ENCODE measurements at places on chromosomes 5 and 9.

GRCh38 chr9:131651599-131651998 lies 88.3 kb downstream of the RAPGEF1 start:
- no peak for DNase-seq

GRCh38 chr9:71115448-71115975 lies 5.9 kb downstream of the TRPM3 start:
- no peak for DNase-seq

DNA sequence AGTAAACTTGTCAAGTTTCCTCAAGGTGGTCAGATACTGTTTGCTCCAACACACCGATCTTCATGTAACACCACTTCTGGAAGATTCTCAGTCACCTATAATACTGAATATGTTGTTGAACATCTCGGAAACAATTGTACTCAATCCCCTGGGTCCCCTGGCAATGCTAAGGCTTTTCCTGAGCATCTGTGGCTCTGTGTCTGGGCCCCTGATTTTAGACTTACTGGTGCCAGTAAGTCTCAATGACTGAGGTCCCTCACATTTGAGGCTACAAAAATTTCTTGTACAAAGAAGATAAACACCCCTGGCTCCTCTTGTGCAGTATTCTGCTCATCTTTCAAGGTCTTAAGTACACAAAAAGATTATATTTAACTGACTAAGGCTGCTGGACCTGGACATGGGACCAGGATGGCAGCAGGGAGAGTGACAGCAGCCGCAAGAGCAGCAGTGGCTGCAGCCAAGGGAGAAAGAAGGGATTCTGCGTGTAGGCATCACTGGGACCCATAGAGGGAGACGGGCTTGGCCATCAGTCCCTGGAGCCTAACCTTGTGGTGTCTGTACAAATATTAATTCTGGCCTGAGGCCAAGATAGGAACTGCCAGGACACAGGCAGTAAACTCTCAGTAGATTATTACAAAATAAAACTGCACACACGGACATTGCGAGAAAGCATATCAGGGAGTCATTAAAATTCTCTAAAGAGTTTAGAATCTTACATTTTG lies 49.0 kb upstream of the TNPO1 start:
- peak; percentile 12 for DNase-seq

DNA sequence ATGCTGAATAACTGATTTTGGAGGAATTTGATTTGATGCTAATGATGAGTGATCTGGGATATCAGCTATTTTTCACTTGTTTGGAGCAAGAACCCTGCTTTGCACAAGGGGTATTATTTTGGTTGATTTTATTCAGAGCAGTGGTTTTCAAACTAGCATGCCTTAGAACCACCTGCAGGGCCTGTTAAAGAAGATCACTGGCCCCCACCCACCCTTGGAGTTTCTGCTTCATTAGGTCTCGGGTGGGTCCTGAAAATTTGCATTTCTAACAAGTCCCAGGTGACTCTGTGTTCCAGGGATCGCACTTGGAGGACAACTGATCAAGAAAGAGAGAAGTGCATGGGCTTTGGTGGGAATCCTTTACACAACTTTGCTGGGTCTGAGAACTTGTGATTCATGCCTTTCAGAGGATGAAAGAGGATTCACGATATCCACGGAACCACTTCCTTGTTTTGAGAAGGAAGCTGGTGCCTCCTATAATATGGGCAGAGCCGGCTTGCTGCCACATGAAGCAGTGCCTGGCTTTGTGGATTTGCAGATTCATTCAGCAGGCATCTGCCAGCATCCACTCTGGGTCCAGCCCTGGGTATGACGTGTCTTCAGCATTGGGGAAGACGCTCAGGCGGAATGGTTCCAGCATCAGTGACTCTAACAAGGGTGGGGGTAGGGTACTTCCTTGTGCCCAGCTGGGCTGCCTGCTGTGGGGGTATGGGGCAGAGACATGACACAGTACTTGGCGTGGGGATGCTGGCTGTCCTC lies 106.6 kb upstream of the PITX1 start:
- DNase-seq, result no peak

Data from smooth muscle cell of the brain vasculature (primary cell).